ENCODE measurements at places on chromosomes 13 and 19.

- no peak for DNase-seq
These were observed at the start of gene TRPM4 for GRCh38 chr19:49157445-49158224. TRPM4 (plus strand) TSS chr19:49157792; CDS start chr19:49157867, 75 bp downstream.

GRCh38 chr19:5192568-5192967 lies 148.0 kb downstream of the PTPRS start:
- no peak for DNase-seq

DNA sequence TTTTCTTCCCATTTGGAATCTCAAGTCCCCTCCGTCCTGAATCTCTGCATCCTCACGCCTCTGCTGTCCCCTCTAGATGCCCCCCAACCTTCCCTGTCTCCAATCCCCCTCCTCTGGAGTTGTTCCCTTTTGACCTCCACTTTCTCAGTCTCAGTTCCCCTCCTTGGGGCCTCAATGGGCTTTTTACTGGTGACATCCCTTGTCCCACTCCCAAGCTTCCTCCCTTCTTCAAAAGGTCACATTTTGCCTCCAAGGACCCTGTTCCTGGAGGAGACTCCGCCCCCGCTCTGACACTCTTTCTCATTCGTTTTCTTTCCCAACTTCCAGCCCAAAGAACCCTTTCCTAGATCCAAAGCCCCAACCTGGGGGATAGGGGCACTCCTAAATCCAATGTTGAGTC lies 1.0 kb downstream of the AP2S1 start:
- DNase-seq, result no peak

- no peak for DNase-seq
These were observed 53.9 kb downstream of the MCF2L start for GRCh38 chr13:113022745-113023574.

DNA sequence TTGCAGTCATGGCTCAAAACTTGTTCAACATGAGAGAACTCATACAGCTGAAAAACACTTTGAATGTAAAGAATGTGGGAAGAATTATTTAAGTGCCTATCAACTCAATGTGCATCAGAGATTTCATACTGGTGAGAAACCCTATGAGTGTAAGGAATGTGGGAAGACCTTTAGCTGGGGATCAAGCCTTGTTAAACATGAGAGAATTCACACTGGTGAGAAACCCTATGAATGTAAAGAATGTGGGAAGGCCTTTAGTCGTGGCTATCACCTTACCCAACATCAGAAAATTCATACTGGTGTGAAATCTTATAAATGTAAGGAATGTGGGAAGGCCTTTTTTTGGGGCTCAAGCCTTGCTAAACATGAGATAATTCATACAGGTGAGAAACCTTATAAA lies 20.1 kb downstream of the ZNF283 start:
- DNase-seq, result no peak

- no peak for DNase-seq
These were observed 204.3 kb downstream of the EFNB2 start for GRCh38 chr13:106331116-106331515.

DNA sequence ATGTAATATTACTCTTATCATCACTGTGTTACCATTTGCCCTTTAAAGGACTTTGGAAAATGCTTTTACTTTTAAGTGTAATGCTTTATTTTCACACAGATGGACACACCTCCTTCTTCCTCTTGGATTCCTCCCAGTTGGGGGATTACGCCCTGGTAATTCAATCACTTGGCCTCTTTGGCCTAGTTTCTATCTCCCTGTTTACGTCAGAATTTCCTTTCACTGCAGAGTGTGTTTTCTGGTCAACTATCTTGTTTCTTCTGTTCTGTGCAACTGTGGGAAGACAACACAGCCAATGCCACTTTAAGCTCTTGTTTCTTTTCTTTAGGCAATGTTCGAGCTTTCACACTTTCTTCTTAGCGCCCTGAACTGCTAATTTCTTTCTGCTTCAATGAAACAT lies 257.3 kb upstream of the MAB21L1 start:
- no peak for DNase-seq

DNA sequence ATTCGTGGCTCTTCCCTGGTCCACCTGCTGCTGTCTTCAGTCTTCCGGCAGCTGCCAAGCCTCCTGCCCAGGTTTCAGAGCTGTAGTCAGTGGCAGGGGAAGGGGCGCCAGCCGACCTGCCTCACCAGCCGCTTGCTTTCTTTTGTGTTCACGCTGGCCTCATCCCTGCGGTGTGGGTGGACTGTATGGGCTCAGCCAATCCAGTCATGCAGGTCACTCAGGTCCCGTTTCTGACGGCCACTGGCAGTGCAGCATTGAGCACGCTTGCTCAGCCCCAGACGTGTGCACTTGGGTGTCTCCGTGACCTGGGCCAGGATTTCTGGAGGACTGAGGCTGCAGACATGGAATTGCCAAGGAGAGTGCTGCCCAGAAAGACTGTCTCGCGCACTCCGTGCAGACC lies 26.0 kb downstream of the AP1M1 start:
- DNase-seq, result no peak

DNA sequence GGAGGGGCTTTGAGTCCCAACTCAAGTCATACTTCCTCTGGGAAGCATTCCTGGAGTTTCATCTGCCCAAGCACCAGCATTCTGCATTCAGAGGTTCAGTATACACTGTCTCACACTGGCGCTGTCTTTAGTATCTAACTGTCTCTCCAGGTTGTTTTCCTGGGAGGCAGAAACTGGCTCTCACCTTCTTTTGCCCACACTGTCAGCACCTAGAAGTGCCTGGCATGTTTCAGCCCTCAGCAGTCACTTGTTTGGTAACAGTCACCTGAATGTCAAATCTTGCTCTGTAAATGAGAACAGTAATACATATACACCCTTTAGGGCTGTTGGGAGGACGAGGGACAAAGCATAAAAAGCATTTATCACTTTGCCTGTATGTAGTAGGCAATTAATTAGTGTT lies 339.6 kb downstream of the UQCRFS1 start:
- no peak for DNase-seq

GRCh38 chr13:106532111-106532929 lies 3.1 kb downstream of the EFNB2 start:
- DNase-seq, result no peak

DNA sequence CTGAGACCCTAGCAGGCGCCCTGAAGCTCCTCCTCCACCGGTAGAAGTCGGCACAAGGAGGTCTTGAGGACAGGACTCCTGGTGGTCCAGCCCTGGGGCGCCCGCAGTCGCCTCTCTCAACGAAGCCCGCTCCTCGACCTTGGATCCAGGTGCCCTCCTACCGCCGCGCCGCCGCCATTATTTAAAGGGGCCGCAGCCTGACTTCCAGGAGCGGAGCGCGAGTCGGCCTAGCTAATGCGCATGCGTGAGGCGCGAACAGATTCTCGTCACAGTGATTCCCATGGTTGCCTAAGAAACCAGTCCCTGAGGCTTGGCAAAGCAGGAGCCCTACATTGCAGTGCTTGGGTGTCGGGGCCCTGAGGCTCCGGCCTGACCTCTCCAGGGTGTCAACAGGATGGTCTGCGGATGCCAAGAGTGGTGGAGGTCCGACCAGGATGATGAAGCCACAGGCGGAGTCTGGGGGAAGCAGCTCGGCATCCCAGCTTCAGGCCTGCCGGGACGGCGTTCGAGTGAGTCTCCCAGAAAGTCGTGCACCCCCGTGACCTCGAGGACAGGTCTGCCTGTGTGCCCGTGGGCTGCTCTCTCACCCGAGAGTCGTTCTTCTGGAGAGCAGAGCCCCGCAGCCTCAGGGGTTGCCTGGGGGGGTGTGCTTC lies 66.0 kb upstream of the ZNF420 start:
- DNase-seq, result no peak

- no peak for DNase-seq
These were observed 85.7 kb downstream of the C13orf42 start for GRCh38 chr13:51025245-51025905.

GRCh38 chr19:48815870-48816501 lies 5.2 kb upstream of the BCAT2 start:
- peak; percentile 31 for DNase-seq

DNA sequence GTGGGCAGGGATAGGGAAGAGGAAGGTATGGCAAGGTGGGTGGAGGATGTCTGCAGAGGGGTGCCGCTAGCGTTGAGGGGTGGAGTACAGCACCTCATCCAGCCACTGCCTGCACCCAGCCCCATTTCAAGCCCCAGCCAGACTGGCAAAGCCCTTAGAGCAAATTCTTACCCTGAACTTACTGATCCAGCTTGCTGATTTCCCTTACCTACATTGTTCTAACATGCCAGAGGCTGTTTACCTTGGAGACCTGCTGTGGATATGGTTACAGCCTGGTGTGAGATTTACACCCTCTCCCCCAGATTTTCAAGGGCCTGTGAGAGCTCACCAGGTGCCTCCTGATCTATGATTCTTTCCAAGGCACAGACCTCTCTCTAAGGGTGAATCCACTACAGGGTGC lies 86.0 kb downstream of the ZNF726 start:
- no peak for DNase-seq

- DNase-seq, result peak; percentile 55
These were observed 47.8 kb upstream of the C1QTNF9 start for GRCh38 chr13:24261566-24261965.

DNA sequence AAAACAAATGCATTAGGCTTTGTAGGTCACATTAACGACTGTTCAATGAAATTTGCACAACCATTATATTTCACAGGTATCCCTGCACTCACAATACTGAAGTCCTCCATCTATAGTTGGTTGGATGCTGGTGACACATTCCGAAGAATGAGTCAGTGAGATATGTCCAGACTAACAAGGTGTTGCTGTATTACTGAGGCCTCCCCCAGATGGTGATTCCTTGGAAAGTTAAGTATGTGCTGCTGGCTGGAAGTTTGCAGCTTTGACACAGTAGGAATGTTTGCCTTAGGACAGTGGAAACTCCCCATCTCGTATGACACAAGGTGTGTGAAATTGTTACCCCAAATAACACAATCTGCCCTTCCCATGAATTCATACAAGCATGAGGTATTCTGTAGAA lies 46.6 kb downstream of the FGF14 start:
- no peak for DNase-seq

DNA sequence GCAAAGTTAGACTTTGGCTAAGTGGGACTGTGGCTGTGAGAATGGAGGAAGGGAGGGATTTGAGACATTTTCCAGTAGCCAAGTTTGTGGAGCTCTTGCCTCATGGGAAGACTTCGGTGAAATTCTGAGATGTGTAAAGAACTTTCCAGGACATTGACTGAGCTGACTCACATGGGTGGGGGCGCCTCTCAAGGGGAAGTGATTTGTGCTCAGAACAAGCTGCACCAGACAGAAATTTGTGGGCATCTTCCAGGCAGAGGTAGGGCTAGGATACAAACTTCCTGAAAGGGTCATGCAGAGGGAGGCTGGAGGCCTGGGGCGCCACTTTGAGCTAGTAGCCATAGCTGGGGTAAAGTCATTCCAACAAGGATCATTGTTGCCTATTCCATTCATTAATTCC lies 9.8 kb upstream of the SIGLEC10 start:
- no peak for DNase-seq

- no peak for DNase-seq
These were observed 34.9 kb upstream of the POMP start for GRCh38 chr13:28623782-28624706.

- no peak for DNase-seq
These were observed 12.4 kb downstream of the JAK3 start for GRCh38 chr19:17835182-17836006.

GRCh38 chr13:21837841-21838551 lies 167.1 kb downstream of the FGF9 start:
- DNase-seq, result no peak

- no peak for DNase-seq
These were observed 799.9 kb downstream of the PCDH9 start for GRCh38 chr13:66430269-66430668.

DNA sequence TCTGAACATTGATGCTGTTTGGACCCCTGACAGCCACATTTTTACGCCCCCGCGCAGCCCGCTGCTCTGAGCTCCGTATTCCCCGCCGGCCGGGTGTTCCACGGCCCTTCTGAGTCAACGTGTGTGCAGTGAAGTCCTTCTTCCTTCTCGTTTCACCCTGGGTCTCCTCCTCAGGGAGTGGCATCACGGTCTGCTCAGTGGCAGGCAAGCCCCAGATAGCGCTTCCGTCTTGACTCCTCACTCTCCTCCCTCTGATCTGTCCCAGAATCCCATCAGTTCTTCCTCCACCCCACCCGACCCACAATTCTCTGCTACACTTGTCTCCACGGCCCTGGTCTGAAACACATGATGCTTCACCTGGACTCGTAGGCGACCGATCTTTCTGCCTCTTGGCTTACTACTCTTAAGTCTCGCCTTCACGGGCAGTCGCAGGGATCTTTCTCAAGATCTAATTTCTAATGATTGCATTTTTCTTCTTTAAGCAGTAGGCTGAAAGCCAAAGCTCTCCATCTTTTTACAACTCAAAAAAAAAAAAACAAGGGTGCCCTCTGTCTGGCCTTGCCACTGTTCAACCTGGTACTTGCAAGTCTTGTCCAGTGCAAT lies 33.9 kb downstream of the CCNE1 start:
- DNase-seq, result peak; percentile 14

- peak; percentile 43 for DNase-seq
These were observed 4.1 kb downstream of the IER2 start for GRCh38 chr19:13154241-13154778.

DNA sequence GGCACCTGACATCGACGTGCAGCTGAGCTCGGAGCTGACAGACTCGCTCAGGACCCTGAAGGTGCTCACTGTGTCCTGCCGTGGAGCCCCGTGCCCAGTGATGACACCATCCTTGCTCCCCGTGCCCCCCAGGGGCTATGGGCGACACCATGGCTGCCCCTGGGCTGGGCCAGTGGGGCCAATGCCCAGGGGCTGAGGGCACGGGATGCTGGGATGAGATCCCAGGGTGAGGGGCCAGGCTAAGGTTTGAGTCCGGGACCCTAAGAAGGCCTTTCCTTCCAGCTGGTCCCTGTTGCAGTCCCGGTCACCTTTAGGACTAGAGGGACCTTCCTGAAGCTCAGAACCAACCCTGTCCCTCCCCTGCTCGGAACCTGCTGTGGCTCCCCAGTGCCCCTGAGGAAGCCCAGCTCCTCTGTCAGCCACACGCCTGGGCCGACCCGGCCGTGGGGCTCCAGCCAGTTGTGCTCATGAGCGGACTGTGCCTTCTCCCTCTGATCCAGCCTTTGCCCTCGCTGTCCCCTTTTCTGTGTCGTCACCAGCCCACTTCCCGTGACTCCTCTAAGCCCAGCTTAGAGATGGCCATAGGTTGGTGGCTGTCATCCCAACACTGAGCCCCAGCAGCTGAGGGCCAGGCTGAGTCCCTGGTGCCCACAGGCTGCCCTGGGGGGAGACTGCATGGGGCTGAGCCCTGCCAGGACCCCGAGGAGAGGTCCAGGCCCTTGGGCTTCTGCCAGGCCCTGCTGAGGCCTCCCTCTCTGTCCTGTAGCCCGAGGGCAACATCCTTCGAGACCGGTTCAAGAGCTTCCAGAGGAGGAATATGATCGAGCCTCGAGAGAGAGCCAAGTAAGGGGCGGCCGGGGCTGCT lies 10.6 kb downstream of the NOP53 start:
- DNase-seq, result no peak
